ENCODE measurements at places on chromosomes 7 and 10.

GRCh38 chr10:63582690-63583089 lies 61.5 kb downstream of the REEP3 start:
- no peak for DNase-seq

DNA sequence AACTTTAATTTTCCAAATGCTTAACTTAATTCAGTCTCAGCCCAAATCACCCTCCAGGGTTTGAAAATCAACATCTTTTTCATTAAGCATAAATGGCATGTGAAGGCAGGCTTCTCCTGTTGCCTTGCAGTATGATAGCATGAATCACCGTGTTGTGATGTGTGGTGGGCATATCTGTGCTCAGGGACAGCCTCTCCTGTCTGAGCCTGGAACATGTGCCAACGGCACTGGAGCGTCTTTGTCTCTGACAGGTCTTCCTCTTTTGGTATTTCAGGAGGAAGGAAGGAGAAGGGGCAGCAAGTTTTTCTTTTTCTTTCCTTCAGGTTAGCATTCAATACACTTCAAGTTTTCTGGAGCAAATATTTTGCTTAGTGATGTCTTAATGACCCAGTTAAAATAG lies 57.6 kb downstream of the LRGUK start:
- no peak for DNase-seq

DNA sequence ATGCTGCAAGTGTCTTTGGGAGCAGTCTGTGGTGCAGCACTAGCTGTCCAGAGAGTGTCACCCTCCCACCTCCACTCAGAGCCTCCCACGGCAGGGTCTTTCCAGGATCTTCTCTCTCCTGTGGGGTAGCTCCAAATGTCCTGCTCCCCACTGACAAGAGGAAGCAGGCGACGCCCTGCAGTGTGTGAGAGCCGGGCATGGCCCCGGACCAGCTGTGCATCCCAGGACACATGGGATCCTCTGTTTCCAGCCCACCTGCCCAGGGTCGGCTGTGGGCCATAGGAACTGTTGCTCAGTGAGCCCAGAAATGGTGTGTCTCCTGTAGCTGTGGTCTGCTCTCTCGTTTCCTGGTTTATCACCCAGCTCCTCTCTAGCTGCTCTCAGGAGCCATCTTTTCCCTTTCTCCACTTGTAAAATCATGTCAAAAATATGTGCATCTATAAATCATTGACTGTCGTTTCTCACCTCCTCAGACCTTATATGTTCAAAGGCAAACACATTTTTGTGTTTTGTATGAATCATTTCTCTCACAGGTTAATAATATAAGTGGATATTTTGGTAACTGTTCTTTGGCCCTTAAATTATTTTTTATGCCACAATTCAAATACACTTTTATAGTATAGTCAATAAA lies 74.9 kb downstream of the VWC2 start:
- DNase-seq, result no peak

- no peak for DNase-seq
Measured at GRCh38 chr7:55569797-55570196, 2.5 kb downstream of the VOPP1 start.

DNA sequence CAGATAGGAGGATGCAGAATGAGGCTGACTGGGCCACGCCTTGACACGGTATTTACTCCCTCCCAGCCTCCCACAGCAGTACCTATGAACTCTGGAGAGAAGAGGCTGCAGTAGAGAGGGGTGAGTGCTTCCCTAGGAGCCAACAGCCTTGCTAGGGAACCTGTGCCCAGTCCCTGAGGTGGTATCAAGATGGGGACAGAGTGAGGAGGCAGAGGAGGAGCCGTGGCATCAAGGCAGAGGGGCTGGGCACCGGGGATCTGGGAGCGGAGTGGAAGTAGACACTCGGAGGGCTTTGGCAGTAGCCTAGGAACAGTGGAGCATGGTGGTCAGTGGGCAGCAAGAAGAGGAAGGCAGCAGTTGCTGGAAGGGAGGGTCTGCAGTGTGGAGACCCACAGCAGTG lies 68.7 kb upstream of the CHST15 start:
- no peak for DNase-seq

GRCh38 chr7:131241386-131241785 lies 86.3 kb upstream of the MKLN1 start:
- DNase-seq, result no peak

DNA sequence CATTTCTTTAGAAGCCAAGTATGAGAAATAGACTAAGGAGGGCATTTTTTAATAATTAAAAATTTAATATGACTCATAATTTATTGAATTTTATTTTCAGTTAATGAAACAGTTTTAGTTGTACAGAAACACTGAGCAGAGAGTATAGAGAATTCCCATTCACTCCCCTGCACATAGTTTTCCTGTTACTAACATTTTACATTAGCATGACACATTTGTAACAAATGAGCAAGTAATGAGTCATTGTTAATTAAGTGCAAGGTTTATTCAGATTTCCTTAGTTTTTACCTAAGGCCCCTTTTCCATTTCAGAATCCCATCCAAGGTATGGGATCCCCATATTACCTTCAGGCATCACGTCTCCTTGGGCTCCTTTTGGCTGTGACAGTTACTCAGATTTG lies 271.5 kb upstream of the FZD8 start:
- no peak for DNase-seq

GRCh38 chr7:31122649-31123058 lies 70.5 kb downstream of the ADCYAP1R1 start:
- peak; percentile 41 for DNase-seq

DNA sequence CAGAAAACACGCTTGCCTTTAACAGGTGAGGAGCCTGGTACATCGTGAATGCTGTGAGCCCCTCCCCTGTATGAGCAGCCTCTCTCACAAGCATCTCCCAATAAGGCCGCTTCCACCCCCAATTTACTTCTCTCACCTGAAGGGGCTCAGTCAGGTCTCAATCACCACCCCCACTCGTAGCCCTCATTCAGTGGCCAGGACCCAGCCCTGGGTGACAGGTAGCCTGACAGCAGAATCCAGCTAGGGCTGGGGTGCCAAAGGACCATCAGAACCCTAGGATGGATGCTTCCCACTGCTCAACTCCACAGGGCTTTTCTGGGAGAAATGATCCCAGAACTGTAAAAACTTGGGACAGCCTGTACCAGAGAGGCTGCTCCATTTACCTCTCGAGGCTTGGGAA lies 6.4 kb upstream of the NDST2 start:
- no peak for DNase-seq

DNA sequence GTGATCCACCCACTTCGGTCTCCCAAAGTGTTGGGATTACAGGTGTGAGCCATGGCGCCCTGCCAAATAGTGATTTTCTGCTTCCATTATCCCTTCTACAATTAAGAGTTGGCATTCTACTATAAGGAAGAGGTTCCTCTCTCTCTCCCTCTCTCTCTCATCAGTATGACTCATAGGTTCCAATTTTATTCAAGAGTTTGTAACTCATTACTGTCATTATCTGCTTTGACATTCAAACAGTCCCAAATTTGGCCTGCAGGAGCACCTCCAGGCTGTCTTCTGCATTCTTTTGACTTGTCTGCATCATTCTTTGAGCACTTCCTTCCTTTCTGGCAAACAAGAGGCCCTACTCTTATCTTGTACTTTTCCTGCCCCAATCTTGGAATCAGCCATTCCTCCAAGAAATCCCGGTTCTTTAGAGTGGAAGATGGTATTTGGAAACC lies 33.2 kb upstream of the CALU start:
- DNase-seq, result no peak

- DNase-seq, result no peak
Measured at GRCh38 chr10:110708776-110709443, 64.8 kb downstream of the RBM20 start.

DNA sequence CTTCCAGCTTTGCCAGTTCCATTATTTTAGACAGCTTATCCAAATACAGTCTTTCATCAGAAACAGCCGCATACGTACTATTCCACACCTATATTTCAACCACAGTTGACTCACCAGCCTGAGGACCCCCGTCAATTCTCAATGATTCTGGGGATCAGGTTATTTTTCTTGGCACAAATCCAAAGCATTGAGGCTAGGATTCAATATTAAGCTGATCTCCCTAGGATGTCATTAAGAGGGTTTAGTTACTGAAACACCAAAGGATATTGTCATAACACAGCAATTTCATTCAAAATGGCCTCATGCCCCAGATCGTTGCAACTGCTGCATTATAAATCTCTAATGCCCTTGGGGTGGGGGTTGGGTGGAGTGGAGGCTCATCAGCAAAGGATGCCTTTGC lies 214.6 kb downstream of the PTEN start:
- DNase-seq, result no peak

- no peak for DNase-seq
Measured at GRCh38 chr7:27151931-27152815, at the start of gene HOXA3. TSS of gene HOXA3 (minus strand) at chr7:27152583. CDS start at chr7:27110640, 41,943 bp downstream.

Measured in hematopoietic multipotent progenitor cell treated with erythropoietin and hydrocortisone succinate and interleukin-3 and kit ligand, for 17 days (in vitro differentiated cells).